ENCODE measurements at places on chromosomes 6 and 20.
A peak's percentile ranks its signal among the peaks of the same experiment; 100 is the strongest.

DNA sequence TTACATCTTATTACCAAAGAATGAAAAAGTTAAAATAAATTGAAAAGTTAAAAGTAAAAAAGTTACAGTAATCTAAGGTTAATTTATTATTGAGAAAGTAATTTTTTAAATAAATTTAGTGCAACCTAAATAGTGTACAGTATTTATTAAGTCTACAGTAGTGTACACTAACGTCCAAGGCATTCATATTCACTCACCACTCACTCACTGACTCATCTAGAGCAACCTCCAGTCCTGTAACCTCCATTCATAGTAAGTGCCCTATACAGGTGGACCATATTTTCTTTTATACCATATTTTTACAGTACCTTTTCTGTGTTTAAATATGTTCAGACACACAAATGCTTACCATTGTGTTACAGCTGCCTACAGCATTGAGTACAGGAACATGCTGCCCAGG is 624.7 kb upstream of the NOX3 start:
- no peak for DNase-seq

- no peak for DNase-seq
These were observed 49.8 kb downstream of the RNASET2 start for GRCh38 chr6:166906376-166907044.

GRCh38 chr6:30613251-30614043 is 3.6 kb downstream of the PPP1R10 start:
- DNase-seq, result peak; percentile 24

- DNase-seq, result no peak
These were observed 168.9 kb downstream of the PDSS2 start for GRCh38 chr6:107290491-107290890.

GRCh38 chr6:155041741-155042279 is 46.7 kb downstream of the TIAM2 start:
- DNase-seq, result peak; percentile 70

GRCh38 chr6:44166591-44167184 is 8.1 kb downstream of the CAPN11 start:
- DNase-seq, result no peak

GRCh38 chr6:116631379-116631990 is 15.2 kb downstream of the RSPH4A start:
- no peak for DNase-seq

DNA sequence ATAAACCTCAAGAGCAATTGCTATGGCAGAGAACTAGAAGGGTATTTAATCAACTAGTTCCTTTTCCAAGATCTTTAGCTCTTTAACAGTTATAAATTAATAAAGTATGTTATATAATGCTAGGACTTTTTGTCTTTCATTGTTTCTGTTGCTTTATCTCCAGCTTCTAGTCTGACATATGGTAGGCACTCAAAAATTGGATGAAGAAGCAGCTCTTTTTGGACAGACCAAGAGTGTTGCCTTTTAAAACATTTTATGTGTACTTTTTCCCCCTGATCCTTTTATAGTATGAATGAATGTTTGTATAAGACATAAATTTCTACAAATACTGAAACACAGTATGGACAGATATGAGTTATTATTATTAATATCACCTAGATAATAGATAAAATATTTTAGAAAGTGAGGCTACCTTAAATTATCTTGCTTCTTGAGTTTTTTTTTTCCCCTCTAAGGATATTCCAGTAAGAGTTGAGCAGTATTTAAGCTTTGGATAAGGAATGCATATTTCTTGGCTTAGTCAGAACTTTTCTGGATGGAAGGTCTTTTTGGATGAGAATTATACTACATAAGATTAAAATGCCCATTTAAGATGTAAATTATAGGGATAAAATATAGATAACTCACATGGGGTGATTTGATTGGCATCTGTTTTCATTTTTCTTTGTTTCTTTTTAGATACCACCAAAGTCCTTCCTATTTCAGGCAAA is 16.6 kb downstream of the LAMA2 start:
- no peak for DNase-seq

DNA sequence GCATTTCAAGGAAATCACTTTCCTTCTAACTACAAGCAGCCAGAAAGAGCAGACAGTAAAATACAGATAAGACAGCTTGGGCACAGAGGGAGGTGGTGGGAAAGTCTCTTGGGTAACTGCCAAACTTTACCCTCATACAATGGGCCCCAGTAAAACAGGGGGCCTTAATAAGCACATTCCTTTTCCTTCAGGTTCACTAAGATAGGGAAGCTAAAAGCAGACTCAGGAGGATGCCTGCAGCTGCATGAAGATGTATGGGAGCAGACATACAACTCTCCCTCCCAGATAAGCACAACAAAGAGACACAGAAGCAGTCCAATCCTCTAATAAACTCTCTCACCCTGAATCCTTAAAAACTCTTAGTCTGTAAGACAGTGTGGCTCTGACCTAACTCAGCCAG is 49.0 kb downstream of the SIM1 start:
- peak; percentile 43 for DNase-seq

- peak; percentile 72 for DNase-seq
These were observed 611 bp downstream of the CNPY3 start for GRCh38 chr6:42929821-42930360.

DNA sequence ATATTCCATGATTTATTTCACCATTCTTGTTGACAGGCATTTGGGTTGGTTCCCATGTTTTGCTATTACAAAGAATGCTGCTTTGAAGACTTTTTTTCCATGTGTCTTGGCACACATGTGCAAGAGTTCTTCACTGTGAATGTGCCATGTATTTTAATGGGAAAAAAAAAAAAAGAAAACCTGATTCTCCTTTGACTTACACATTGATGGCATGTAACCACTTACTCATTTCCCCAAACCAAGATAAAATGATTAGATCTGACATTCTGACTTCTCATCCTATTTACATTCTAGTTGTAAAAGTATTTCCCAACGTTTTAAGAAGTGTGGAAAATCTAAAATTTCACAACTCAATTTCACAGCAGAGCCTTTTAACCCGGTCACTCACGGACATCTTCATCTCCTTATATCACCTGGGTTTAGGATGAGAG is 4.4 kb downstream of the CAP2 start:
- DNase-seq, result peak; percentile 63

GRCh38 chr6:144595266-144595665 is 310.1 kb downstream of the UTRN start:
- no peak for DNase-seq

DNA sequence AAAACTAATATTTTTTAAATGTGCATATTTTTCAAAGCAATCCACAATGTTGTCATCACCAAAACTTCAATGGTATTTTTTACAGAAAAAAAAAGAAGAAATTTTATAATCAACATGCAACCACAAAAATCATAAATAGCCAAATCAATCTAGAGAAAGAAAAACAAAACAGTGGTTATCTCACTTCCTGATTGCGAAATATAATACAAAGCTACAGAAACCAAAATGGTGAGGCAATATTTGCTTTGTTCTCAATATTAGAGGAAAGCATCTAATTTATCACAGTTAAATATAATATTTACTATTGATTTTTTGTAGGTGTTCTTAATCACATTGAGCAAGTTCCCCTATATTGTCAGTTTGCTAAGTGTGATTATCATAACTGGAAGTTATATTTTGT is 720.7 kb upstream of the ADGRB3 start:
- DNase-seq, result no peak

GRCh38 chr6:98946879-98947410 is 801 bp downstream of the FBXL4 start:
- no peak for DNase-seq

DNA sequence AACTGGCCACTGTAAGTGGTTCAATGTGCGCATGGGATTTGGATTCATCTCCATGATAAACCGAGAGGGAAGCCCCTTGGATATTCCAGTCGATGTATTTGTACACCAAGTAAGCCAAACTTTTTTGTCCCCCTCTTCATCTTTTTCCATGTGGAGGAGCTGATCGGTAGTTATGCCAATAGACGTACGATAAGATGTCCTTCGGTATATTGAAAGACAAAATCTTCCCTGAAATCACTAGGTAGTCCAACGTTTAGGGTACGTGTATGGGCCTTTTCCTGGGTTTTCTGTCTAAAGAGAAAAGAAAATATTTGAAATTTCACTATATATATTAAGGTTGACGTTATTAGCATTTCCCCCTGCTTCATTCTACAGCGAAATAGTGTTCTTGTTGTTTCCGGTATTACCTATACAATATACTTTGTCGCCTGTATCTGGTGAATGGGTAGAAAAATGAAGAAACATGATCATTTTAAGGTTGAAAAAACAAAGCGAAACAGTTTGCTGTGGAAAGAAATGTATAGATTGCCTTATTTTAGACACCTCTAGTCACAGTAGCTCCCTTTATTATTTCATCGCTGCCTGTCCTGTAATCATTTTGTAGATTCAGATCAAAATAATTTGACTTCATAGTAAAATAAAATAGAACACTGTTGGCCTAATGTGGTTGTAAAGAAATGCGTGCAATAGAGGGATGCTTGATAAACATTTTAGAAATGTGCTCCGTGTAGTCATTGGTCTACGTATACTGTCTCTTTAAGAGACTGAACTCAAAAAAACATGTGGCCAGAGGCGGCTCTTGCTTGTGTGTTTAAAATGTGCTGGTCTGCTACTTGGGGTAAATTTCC is 1.5 kb downstream of the LIN28B start:
- no peak for DNase-seq

GRCh38 chr20:51958099-51959065 is 156.1 kb upstream of the SALL4 start:
- no peak for DNase-seq

- DNase-seq, result peak; percentile 70
These were observed 20.8 kb downstream of the C20orf203 start for GRCh38 chr20:32652739-32653526.

- DNase-seq, result no peak
These were observed 180.5 kb downstream of the OGFRL1 start for GRCh38 chr6:71468841-71469700.

GRCh38 chr6:120473804-120474203 is 860.5 kb downstream of the TBC1D32 start:
- no peak for DNase-seq

DNA sequence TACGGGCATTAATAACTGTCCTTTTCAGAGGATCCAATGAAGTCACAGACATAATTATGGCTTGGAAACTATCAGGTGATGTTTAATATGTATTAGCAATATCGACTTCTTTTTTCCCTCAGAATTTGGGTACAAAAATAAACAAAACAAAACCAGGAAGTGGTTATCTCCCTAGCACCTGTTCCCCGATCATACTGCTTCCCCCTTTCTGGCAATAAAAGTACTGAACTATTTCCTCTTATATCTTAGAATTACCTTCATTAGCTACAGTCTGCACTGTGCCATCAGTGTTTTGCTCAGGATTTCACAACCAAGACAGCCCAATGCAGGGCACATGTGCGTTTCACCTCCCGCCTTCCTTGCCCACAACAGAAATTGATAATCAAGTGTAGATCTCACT is 216.9 kb upstream of the BTBD3 start:
- DNase-seq, result no peak

DNA sequence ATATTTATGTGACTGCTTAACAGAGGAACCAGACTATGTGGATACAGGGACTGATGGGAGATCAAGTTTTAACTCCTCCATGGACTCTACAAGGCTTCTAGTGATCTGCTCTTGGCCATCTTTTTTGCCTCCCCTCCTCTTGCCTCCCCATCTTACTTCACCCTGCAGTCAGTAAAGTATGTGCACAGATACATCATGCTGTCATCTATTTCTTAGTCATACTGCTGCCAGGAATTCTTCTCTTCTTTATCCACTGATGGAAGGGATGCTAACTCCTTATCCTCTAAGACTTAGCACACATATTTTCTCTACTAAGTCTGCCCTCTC is 27.6 kb upstream of the FAM83C start:
- DNase-seq, result no peak

- peak; percentile 15 for DNase-seq
These were observed 7.3 kb upstream of the TGM2 start for GRCh38 chr20:38172408-38172807.

DNA sequence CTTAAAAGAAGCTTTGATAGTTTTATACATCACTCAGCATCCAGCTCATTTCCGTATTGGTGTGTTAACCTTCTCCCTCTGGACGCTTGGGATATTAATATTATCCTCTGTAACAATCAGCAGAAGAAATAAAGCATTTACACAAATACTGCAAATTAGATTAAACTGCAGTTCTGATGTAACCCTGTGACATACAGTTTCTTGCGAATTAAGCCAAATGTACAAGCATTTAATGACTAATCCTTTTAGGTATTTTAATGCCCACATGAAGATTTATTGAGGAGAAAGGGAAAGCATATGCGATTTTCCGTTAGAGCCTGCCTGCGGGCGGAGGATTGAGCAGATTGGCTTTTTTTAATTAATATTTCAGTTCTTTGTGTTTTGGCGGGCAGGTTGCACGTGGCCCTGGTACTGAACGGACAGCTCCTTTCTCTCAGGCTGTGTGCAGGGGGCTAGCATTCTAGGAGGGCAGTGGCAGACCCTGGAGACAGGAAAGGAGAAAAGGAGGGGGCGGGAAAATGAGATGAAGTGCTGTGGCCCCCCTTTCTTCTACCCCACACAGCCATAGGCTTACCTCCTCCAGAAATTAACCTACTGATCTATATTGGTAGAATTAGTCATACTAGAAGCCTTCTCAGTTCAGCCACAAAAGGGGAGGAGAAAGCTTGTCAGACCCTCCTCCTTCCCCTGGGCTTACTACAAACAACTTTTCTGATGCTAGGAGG is 14.1 kb upstream of the TFAP2D start:
- no peak for DNase-seq

DNA sequence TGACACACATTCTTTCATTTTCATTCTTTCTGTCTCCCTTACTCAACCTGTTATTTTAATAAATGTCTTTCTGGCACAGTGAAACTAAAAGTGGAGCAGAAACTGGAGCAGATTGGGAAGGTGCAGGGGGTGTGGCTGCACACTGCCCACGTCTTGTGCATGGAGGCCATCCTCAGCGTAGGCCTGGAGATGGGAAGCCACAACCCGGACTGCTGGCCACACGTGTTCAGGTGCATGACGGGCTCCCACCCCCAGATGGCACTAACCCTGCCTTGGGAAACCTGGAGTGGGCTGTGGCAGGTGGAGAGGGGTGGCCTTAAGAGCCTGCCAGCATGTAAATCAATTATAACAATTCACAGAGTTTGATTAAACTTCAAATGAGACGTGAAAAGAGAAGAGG is 71.4 kb upstream of the PBOV1 start:
- DNase-seq, result no peak

GRCh38 chr6:25050356-25050755 is 114.6 kb upstream of the RIPOR2 start:
- DNase-seq, result peak; percentile 90

GRCh38 chr6:92510137-92510536 is 909.2 kb downstream of the EPHA7 start:
- no peak for DNase-seq

DNA sequence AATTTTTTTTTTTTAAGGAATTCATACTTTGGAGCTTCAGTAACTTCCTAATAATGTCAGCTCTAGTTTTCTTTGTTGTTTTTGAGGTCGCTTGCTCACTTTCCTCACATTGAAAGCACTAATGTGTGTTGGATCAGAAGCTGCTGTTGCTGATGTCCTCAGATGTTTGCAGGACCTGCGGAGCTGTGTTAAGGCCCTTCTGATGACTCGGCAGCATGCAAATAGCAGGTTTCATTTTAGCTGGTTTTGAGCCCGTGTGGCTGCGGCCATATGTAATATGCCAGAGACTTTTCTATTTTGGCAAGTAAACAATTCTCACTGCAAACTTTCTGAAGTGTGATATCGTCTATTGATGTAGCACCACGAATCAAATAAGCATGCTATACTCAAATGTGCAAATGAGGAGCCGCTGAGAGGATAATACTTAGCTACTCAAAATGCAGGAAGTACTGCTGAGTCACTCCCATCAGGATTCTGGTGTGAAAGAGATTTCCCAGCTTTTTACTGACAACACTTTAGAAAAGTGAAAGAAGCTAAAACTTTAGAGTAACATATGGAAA is 187.8 kb downstream of the SASH1 start:
- DNase-seq, result peak; percentile 87
